ENCODE measurements at places on chromosomes 11 and 22.

- peak; percentile 32 for DNase-seq
These were observed 18.5 kb downstream of the PRR33 start for GRCh38 chr11:1873048-1873812.

- DNase-seq = no peak
These were observed 145.9 kb downstream of the GRIK4 start for GRCh38 chr11:120657306-120658070.

DNA sequence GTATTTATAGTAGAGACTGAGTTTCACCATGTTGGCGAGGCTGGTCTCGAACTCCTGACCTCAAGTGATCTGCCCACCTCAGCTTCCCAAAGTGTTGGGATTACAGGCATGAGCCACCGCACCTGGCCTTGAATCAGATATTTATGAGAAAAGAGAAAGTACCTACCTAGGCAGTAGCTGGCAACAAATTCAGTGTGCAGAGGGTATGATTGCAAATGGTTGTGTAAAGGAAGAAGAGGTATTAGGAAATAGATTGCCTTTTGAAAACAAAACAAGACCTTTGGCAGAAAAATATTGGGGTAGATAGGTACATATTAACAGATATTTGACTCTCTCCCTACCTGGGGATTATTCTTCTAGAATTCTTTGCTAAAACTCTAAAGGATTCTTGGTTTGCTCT is 38.5 kb upstream of the LIN7C start:
- no peak for DNase-seq

DNA sequence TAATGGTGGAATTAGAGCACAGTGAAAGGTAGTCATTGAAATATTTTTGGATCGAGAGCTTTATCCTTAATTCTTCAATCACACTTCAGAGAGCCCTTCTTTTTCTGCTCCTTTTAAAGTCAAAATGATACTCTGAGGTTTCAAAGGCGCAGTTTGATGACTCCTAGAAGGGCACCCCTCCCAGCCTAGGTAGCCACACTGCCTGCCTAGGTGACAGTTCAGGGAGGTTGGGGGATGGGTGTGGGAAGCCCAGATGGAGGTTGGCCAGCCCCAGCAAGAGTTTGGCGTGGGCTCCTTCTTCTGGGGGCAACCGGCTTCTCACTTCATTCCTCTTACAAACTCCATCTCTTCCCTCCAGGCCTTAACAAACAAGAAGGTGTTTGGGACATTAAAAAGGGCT is 28.6 kb upstream of the PHF21A start:
- DNase-seq = no peak

DNA sequence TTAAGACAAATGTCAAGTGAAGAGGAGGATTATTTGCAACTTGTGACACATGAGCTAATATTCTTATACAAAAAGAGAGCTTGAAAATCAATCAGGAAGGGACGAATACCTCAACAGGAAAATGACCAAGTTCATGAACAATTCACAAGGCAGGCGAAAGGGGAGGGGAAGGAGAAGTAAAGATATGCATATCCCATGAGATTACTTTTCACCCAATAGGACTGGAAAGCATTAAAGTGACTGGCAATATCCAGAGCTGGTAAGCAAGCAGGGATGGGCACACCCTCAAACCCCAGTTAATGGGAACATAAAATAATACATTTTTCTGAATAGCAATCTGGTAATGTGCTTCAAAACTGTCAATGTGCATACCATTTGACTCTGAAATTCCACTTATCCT is 129.5 kb downstream of the SLC1A2 start:
- peak; percentile 64 for DNase-seq

All from A172 (cell line).